ENCODE measurements at places on chromosomes 3 and 15.

- DNase-seq: no peak
Measured at GRCh38 chr3:123092243-123092642, 25.4 kb downstream of the PDIA5 start.

GRCh38 chr3:5638550-5638949 lies 451.0 kb downstream of the EDEM1 start:
- no peak for DNase-seq

GRCh38 chr15:69000091-69000490 lies 14.4 kb upstream of the NOX5 start:
- no peak for DNase-seq

DNA sequence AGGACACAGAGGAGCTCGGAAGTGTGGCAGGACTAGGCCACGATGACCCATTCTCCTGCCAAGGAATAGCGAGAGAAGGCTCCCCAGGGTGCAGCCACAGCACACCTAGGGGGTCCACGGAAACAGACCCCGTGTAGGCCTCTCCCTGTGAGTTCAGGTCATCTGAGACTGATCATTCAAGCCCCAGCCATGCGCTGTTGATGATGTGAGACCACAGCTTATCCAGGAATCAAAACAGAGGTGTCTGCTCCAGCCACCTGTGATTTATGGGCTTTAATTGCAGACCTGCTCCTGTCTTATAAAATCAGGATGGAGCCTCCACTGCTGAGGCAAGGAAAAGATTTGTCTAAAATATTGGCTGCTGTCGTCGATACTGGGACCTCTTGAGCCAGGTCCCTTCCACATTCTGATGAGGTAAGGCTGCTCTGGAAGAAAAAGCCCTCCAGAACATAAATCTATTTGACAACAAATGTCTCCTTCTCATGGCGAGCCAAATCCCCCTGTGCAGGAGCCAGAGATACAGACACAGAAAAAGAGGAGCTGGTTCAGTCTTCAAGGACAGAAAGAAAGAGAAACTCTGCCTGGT lies 186.7 kb downstream of the TJP1 start:
- DNase-seq: no peak

DNA sequence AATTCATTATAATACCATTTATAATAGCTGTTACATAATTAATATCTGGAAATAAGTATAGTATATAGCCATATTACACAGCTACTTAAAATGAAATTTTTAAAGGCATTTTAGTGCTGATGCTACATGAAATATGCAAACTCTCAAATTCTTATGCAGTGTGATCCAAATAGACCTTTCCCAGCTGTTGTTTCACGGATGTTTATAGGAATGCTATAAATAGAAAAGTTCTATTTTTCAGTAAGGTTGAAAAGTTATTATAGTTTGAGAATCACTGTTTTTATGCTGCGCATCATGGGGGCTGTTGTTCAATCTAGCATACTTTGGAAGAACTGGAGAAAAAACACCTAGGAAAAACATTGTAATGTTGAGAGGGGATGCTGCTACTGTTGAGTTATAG lies 147.7 kb upstream of the TRIM42 start:
- DNase-seq: no peak

- DNase-seq: no peak
Measured at GRCh38 chr3:129777806-129778205, 115.7 kb downstream of the TMCC1 start.

- DNase-seq: no peak
Measured at GRCh38 chr15:85035980-85036379, 54.3 kb downstream of the PDE8A start.

DNA sequence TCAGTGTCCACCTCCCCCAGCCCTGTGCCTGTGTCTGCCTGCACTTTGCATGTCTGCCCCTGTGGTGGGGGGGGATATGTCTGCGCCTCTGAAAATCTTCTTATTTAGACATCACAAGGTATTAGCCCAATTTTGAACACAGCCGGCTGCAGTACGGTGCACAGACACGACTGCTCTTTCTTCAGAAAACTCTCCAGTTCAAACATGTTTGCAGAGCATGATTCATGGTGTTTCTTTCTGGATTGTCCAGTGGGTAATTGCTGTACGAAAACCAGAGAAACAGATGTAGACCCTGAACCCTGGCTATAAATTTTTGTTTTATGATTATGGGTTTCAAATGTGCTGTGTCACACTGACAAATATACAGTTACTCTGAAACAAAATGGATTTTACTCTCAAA lies 3.4 kb upstream of the RARB start:
- DNase-seq: no peak

DNA sequence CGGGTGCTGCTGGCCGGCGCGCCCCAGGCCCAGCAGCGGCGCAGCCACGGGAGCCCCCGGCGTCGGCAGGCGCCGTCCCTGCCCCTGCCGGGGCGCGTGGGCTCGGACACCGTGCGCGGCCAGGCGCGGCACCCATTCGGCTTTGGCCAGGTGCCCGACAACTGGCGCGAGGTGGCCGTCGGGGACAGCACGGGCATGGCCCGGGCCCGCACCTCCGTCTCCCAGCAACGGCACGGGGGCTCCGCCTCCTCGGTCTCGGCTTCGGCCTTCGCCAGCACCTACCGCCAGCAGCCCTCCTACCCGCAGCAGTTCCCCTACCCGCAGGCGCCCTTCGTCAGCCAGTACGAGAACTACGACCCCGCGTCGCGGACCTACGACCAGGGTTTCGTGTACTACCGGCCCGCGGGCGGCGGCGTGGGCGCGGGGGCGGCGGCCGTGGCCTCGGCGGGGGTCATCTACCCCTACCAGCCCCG lies 777 bp downstream of the LOXL1 start:
- DNase-seq: peak; percentile 72

DNA sequence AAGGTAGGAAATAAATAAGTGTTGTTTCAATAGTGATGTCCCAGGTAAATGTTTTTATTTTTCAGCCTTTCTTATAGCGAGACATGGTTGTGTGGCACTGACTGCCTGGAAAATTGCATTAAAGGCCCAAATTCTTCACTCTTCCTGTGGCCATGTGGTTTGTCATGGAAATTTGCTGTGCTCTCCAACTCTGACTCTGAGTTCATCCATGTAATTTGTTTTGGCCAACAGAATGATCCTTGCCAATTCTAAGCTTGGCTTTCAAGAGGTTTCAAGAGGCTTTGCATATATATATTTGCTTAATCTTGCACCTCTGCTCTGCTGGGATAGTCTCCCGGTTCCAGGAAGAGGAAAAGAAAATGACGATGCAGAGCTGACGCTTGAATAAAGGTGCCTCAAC lies 107.5 kb upstream of the ARHGEF26 start:
- DNase-seq: no peak

DNA sequence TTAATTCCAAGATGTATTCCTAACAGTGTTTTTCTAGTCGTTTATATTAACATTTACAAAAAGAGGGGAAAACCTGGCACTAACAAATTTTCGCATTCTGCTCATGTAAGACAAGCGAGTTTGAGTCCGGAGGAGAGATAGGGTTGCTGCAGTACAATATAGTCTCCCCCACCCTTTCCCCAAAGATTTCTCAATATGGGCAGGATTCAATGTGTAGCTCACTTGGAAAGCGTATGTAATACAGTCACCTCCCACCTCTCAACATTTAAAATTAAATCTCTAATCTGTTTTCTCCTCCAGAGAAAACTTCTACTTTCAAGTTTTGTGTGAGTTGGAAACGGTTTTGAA lies 57.9 kb downstream of the CMSS1 start:
- DNase-seq: no peak

GRCh38 chr15:38182900-38183299 lies 69.7 kb upstream of the SPRED1 start:
- DNase-seq: no peak

GRCh38 chr3:23241256-23241655 lies 38.1 kb downstream of the UBE2E2 start:
- DNase-seq: no peak

DNA sequence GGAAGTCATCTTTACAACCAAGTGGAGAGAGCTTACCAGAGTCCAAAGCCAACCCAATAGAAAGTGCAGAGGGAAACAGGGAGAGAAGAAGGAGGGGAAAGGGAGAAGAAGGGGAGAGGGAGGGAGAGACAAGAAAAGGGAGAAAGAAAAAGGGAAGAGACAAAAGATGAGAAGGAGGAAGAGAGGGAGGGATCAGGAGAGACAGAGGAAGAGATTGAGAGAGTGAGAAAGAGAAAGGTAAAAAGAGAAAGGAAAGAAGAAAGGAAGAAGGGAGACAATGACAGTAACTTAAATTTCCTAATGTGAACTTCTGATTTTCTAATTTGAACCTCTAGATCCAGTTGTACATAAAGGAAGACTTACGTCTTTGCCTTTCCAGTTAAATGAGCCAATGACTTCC lies 20.7 kb upstream of the WNT5A start:
- DNase-seq: no peak

GRCh38 chr15:78018946-78019644 lies 58.4 kb downstream of the TBC1D2B start:
- peak; percentile 49 for DNase-seq

GRCh38 chr3:38655708-38656300 lies 6.3 kb upstream of the SCN5A start:
- DNase-seq: no peak

- DNase-seq: no peak
Measured at GRCh38 chr3:57757642-57758297, 1.7 kb downstream of the SLMAP start.

Measured in Peyer's patch (tissue), 4 donors.